ENCODE measurements at places on chromosomes 4 and X.

DNA sequence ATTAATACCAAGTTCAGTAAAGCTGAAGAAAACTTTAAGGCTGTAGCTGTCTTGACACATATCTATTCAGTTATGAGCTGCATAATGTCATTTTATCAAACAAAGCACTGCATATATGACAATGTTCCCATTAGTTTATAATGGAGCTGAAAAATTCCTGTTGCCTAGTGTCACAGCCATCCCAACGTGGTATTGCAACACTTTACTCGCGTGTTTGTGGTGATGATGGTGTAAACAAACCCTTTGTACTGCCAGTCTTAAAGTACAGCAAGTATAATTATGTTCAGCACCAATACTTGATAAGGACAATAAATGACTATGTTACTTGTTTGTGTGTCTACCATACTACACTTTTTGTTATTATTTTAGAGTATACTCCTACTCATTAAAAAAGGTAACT is 1415.6 kb upstream of the PCDH7 start:
- no peak for DNase-seq

DNA sequence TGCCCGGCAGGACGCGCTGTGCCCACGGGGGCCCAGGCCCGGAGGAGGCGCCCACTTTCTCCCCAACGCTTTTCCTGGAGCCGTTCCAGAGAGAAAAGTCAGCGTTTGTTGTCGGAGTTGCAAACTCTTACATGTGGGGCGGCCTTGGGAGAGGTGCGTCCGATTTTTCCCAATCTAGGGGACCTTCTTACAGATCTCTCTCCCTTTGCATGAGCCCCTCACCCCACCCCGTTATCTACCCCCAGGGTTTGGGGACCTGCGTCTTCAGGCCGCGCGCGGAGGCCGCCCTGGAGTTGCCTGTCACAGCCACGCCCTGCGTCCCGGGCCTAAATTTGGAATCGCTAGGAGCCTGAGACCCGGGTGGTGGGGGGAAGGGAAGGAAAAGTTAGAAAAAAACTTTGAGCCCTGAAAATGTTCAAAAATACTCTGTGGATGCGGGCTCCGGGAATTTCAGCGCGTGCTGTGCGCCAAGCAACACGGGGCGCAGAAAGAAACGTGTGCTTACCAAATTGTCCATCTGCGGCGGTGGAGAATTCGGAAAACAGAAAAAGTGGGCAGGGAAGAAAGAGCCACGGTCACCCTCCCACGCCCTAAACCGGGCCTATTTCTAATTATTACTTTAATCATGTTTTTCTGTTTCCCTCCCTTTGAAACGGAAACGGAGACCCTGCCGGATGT is 587 bp downstream of the CD99 start:
- no peak for DNase-seq

DNA sequence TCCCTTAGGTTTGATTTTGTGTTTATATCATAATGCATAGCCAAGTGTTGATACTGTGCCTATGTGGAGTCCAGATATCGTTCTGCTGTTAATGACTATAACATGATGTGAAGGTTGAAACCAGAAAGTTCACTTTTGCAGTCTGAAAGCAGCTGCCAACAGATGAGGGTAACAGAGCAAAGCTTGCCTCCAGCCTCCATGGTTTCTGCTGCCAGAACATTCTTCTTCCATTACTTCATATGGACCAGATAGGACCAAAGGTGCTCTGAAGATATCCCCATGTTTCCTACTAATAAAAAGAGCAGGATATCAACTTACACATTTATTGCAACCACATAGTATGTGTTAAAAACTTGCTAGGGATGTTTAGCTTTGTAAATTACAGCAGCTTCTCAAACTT is 394.1 kb downstream of the SPRY1 start:
- DNase-seq = no peak

GRCh38 chrX:105910563-105911105 is 88.3 kb downstream of the NRK start:
- DNase-seq = no peak

DNA sequence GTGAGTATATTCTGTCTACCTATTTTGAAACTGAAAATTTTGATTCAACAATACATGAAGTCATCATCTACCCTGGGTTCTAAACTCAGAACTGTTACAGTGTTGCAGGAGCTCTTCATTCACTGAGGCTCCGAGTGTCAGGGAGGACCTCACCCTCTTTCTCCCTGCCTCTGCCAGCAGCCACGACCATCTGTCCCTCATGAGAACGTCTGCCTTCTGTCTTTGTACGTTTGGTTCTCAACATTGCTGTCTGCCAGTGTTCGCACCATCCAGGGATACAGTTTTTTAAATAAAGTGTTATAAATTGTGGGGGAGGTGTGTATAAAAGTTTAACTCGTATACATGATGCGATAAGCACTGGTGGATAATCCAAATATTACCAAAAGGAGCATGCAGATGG is 55.5 kb downstream of the TRAPPC11 start:
- no peak for DNase-seq

- DNase-seq = no peak
Measured at GRCh38 chr4:123996718-123997510, 600.3 kb downstream of the SPRY1 start.

DNA sequence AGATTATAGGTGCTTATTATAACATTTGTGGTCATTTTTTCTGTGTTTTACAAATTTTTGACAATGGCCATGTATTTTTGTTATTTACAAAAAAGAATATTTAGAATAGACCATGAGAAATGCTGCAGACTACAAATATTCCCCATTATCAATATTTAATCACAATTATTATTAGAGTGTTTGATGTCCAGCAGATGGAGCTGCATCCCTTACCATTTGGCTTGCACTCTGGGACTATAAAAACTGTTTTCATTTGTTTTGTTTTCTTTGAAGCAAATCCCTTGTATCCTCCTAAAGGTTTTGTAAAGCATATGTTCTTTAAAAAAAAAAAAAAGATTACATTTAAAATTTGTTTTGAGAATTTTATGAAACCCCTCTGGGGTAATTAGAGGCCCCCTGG is 85.6 kb upstream of the CXorf66 start:
- no peak for DNase-seq

All from stimulated activated CD4-positive, alpha-beta T cell treated with anti-CD3 and anti-CD28 coated beads, Interleukin-2, amount 100 ng/mL, for 4 hours (primary cell).